ENCODE measurements at places on chromosomes 12 and 14.
A peak's percentile ranks its signal among the peaks of the same experiment; 100 is the strongest.

- DNase-seq: no peak
Observed at GRCh38 chr12:81092053-81092452, 14.2 kb downstream of the ACSS3 start.

- peak; percentile 84 for DNase-seq
Observed at GRCh38 chr14:58746261-58746660, 108.5 kb downstream of the DACT1 start.

DNA sequence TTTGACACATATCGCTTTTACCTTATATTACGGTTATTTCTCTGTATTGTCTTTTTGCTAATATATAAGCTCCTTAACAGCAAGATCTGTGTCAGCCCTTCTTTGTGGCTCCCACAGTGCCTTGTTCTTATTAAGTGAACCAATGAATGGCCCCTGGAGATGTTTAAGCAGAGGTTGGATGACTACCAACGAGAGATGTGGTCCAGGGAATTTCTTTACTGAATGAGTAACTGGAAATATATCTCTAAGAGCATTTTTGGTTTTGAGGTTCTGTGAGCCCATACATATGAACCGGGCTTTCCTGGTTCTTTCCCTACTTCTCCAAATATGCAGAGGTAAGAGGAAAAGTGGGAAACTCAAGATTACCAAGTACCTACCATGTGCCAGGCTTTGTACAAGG is 23.5 kb downstream of the CALCOCO1 start:
- peak; percentile 3 for DNase-seq

GRCh38 chr14:91253795-91254323 is 9.4 kb upstream of the GPR68 start:
- DNase-seq: no peak

DNA sequence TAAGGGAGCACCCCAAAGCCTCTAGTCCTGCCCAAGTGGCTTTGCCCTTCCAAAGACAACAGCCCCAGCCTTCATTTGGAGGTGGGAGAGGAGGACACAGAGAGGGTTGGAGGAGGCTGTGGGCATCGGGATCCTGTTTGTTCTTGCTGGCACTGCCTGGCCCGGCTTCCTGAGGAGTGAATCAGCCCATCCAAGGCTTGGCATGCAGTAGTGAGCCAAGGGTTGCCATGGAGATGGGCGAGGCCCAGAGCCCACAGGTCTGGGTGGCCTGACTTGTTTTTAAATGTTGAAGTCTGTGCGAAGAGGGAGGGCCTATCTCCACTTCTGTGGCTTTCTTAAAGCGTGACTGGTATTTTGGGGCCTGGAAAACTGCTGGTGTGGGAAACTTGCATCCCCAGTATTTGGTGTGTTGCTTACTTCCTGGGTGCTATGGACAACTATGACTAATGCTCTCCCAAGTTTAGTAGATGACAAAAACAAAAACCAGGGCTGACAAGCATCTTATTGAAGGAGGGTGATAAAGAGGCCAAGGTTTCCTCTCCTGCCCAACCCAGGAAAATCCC is 15.8 kb downstream of the CD9 start:
- DNase-seq: peak; percentile 100

DNA sequence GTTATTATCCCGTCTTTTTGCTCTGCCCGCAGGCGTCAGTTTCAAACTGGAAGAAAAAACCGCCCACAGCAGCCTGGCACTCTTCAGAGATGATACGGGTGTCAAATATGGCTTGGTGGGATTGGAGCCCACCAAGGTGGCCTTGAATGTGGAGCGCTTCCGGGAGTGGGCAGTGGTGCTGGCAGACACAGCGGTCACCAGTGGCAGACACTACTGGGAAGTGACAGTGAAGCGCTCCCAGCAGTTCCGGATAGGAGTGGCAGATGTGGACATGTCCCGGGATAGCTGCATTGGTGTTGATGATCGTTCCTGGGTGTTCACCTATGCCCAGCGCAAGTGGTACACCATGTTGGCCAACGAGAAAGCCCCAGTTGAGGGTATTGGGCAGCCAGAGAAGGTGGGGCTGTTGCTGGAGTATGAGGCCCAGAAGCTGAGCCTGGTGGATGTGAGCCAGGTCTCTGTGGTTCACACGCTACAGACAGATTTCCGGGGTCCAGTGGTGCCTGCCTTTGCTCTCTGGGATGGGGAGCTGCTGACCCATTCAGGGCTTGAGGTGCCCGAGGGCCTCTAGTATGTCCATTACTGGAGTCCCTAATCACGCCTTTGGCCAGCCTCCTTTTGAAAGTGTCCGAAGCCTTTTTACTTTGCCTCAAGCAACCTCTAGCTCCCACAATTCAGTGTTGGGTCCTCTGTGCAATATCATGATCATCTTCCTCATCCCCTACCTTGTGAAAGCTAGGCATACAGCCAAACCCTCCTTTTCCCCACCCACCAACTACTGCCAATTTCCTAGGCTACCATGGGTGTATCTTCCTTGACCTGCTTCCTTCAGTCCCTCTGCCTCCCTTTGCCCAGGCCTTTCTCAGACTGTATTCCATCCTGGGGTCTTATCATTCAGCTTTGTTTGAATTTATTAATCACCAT is 891 bp downstream of the SPRYD4 start:
- DNase-seq: no peak

DNA sequence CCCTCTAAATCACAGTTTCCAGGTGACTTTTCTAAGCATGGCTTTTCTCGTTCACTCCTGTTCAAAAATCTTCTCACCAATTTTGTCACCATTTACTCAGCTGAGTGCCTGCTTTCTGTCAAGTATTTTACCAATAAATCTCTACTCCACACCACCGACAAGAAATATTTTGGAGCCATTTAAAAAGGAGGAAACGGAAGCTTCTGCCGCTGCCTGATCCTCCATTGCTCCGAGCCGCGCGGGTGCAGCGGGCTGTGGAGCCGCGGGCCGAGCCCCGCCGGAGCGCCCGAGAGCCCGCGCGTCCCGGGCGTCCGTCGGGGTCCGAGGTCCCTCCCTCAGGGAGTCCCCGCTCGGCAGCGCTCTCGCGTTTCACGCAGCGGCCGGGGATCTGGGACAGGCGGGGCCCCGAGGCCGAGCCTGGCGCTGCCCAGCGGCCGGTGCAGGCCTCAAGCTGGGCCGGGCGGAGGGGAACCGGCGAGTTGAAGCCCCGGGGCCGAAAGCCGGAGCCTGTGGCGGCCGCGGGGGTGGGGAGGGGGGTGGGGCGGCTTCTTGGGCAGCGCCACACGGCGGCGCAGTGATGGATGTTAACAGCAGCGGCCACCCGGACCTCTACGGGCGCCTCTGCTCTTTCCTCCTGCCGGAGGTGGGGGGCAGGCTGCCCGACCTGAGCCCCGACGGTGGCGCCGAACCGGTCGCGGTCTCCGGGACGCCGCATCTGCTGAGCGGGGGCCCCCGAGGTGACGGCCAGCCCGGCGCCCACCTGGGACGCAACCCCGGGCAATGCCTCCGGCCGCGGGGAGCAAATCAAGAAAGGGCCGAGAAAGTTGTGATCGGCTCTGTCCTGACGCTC is 1.1 kb upstream of the HEBP1 start:
- DNase-seq: peak; percentile 35

- DNase-seq: no peak
Observed at GRCh38 chr14:102779084-102779462, 1.8 kb downstream of the TRAF3 start.

DNA sequence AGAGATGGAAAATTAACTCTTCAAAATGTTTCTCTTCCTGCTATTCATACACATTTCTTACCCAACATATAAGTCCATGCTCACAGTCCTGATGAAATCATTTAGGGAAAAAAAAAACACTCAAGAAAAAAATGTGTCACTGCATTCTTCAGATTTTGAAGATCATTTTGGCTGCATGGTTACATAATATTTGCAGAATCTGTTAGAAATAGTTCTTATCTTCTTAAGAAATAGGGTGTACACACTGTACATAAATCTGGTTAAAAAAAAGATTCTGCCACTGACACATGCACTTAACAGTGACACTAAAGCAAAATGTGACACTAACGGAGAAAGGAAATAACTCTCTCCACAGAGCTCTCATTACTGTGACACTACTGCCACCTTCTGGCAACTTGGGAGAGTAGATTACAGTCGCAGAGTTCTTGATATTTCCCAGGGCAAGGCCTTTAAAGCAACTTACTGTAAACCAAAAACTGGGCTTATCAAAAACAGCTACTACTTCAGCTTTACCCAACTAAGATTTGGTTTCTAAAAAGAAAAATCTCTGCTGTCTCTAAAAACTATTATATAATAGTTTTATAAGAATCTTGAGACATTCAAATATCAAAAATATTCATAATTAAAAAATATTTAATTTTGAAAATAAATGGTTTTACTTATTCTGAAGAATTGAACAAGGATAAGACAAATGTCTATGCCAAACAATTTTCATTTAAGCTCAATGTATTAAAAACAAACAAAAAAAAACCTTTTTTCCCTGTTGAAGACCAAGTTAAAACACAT is 65.0 kb downstream of the SETD3 start:
- peak; percentile 91 for DNase-seq

DNA sequence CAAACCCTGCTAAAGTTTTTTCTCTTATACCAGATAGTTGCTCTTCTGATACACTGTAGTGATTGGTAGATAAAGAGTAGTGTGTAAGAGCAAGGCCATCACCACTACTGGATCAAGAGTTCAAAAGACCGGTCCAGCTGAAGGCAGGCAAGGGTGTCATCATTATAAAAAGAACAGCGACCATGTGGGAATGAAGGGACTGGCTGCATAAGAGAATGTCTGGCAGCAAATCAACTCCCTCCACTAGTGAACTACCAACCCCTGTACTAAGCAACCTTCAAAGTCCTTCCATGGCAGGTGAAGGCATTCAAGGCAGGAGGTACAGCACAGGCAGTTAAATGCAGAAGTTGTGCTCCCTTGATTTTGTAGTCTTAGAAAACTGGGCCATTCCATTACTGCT is 53.5 kb downstream of the EGLN3 start:
- no peak for DNase-seq

GRCh38 chr12:104291867-104292524 is 11.5 kb upstream of the EID3 start:
- no peak for DNase-seq

GRCh38 chr14:92555465-92556111 is 42.0 kb downstream of the RIN3 start:
- DNase-seq: no peak

GRCh38 chr12:52264435-52264825 is 10.0 kb upstream of the KRT86 start:
- no peak for DNase-seq

DNA sequence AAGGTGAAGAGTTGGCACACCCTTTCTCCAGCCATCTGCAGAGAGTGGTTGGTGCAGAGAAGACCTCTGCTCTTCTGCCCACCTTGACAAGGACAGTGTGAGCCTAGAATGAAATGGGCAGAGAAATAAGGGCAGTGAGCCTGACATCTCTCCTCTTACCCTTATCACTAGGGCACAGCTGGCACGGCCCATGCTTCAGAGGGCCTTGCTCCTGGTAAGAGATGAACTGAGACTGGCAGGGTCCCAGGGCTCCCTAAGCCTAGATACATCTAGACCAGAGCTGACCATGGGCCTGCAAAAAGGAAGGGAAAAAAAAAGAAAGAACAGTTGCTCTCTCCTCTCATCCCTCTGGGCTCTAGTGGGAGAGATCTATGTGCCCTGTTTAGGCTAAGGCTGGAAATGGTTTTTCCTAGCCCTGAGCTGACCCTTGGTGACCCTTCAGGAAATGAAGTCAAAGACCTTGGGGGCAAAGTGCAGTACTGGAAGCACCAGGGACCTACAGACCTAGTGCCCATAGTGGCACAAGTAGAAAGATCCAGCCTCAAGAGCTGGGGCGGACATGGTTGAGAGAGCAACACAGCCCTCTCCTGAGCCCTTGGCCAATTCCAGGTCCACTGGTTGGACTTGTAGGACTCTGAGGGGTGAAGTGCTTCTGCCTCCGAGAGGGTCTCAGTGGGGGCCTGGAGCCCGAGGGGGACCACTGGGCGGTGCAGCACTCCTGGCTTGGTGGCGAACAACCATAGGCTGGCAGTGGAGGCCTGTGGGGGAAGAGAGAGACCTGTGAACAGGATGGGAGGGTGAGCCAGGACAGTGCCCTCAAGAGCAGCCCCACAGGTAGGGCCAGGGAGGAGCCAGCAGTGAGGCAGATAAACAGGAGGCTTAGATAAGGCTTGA is 22.0 kb downstream of the PRPF40B start:
- no peak for DNase-seq

- DNase-seq: no peak
Observed at GRCh38 chr14:104473244-104473565, 106.4 kb upstream of the C14orf180 start.

DNA sequence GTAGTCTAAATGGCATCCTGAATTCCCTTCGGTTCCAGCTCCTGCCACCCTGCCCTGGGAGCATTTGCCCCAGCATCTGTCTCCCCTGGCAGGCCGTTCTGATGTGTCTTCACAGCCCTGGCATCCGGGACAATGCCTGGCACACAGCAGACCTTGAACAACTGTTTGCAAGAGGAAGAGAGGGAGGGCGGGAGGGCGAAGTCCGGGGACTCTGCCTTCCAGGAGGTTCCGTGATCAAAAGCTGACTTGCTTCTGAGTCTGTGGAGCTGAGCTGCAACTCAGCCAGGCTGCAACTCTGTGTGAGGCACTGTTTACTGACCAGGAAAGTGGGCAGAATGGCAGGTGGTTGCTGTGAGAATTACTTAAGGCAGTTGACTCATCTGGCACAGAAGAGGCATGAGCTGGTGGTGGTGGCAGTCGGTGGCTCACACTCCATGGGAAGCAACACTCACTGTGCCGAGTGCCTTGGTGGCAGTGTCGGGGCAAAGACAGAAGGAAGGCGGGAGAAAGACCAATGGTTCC is 61.1 kb upstream of the DLK1 start:
- DNase-seq: no peak

DNA sequence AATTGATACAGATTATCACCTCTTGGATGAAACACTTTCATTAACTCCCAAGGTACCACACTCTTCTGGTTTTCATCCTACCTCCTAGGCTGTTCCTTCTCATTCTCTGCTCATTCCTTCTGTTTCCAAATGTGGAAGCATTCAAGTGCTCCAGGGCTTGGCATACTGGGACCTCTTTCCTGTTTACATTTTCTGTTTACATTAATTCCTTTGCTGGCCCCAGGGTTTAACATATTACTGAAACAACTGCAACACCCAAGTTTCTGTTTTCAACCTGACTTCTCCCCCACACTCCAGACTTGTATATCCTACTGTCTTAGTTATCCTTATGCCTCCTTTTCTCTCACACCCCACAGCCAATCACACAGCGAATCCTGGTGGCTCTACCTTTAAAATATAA is 386.3 kb upstream of the GARIN6 start:
- DNase-seq: no peak

DNA sequence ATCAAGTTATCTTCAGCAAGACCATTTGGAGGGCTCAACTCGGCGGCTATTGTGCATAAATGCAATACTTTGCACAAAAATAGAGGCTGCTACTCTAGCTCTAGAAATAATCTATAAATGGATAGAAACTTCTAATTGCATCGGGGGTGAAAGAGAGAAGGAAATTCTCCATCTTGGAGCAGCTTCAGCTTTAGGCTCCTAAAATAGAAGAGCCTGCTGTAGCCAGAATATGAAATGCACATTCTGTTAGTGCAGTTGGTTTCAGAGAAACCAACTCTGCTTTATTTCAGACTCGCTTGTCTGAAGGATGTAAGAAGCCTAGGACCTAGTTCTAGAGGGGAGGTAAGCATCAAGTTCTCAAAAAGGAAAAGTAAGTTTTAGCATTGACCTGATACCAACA is 38.1 kb downstream of the SNRPF start:
- no peak for DNase-seq

All from kidney glomerular epithelial cell (primary cell).